Hindlimb muscle (tissue), 1 donor: ENCODE measurements at places on chromosomes 7 and 10. TPM values are rescaled to one million over a fixed set of nuclear protein-coding genes. Genes with fewer than 3 reads are reported as not detected.

The ATP6V0A4 gene
- not detected for polyA plus RNA-seq

The CABCOCO1 gene
- 0.53 TPM for polyA plus RNA-seq

The DPCD gene
- 11.8 TPM for polyA plus RNA-seq

The ELFN1 gene
- polyA plus RNA-seq: 6.7 TPM

The PHYH gene
- 52.8 TPM for polyA plus RNA-seq

The EGR2 gene
- polyA plus RNA-seq: 2.6 TPM

The HDAC9 gene
- polyA plus RNA-seq: 18.6 TPM

The UNCX gene
- polyA plus RNA-seq: not detected

The TUBB8 gene
- polyA plus RNA-seq: not detected

The A1CF gene
- polyA plus RNA-seq: not detected

The INA gene
- polyA plus RNA-seq: 0.22 TPM
